Hematopoietic multipotent progenitor cell (in vitro differentiated cells): ENCODE measurements at places on chromosomes 7 and 10. TPM values are rescaled to one million over a fixed set of nuclear protein-coding genes. Genes with fewer than 3 reads are reported as not detected.

GRCh38 chr10:126599949-126600682 is 70.4 kb downstream of the C10orf90 start:
- DNase-seq = no peak

Gene HOXA1
- 0.27 TPM for total RNA-seq

GRCh38 chr7:48033922-48034321 is 1.4 kb upstream of the C7orf57 start:
- DNase-seq = no peak

DNA sequence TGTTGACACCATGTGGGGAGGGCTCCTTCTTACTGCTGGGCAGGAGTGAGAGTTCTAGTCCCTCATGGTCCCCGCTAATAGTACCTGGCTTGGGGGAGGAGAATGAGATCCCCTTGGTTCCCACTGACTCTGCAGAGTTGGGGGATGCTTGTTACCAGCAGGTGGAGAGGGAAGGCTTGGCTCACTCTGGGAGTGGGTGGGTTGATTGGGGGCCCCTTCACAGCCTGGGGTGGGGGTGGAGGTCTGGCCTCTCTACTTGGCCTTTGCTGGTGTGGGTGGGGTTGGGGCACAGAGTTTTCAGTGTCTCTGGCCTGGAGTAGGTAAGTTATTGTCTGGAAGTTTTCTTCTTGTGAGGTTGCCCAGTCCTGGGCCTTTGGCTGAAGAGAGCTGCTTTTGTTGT is 31.9 kb downstream of the ADCY1 start:
- no peak for DNase-seq

DNA sequence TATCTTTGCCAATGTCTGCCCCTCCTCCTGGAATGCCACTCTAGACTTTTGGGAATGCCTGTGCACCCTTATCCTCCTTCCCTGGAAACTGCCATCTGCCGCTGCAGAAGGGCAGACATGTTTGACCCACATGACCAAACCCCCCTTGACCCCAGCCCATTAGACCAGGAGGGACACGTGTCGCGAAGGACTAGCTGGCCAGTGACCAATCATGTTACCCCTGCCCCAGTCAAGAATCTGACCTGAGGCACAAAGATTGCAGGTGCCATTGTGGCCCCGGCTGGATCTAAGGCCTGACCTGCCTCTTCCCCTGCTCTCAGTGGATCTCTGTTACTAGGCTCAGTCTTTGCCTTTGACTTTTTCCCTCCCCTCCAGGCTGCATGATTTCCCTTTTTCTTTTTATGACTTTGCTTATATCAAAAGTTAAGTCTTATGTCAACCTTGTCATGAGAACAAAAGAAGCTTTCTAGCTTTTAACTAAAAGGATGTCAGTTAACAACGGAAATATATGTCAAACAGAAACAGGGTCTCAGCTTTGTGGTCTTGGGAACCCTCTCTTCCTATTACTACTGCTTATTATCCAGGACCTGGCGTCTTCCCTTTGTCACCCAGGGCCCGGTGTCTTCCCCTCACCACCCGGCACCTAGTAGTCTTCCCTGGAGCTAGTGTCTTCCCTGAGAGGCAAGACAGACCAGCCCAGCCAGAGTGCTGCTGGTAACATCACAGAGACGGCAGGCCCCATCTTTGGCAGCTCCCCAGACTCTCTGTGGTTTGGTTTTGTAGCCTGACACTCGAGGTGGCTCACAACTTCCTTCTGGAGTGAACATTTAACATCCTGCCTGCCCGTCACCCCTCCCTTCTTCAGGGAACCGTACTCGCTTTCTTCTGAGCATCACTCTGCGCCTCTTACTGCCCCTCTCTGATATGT is 24.4 kb upstream of the PPIF start:
- DNase-seq = peak; percentile 95

Gene COL28A1
- total RNA-seq = under 0.01 TPM

DNA sequence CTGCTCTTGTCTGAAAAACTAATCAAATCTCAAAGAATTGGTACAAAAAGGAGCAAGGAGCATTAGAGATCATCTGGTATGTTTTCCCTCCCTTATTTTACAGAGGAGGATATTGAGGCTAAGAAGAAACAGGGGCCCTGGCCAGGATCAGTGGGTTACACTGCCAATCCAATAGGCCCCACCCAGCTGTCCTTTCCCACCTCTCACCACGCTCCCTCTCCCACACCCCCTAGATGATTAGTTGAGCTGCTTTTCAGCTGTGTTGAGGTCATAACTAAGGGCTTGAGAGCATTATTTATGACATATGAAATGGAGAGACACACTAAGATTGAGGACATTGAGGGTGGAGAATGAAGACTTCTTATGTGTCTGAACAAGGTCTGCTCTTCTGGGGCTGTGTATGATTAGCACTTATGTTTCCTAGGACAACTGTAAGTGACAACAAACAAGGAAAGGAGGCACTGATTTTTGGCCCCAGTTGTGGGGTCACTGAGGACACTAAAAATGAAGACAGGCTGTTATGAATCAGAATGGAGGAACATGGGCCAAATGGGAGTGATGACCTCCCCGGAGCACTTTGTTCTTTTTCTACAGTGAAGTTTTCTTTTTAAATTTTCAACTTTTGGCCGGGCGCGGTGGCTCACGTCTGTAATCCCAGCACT is 26.5 kb downstream of the VWA2 start:
- no peak for DNase-seq

- no peak for DNase-seq
Measured at GRCh38 chr10:114623661-114624294, 34.3 kb downstream of the ABLIM1 start.

Gene DENND2A
- total RNA-seq = not detected

DNA sequence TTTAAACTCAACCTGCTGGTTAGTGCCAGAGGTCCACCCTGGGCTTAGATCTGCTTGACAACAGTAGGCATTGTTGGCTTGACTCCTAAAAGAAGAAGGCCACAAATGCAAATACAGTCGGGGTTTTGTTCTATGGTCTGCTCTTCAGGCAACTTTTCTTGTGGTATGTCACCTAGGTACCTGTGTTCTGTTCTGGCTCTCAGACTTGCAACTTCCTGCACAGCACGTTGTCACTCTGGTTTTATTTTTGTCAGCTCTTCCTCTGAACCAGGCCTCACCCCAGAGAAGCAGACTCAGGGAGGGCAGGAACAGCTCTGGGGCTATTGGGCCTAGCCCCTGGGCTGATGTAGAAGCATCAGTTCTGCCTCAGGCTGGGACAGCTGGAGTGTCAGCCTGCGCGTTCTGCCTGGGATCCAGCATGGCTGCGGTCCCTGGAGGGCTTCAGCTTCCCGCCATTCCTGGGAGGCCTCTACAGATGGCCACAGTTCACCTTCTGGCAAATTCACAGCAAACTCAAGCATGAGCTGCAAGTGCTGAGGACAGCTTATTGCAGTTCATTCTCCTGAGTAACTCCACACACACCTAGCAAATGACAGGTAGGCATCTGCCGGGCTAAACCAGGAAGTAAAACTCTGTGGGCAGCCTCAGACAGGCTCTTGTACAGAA is 11.0 kb upstream of the PDCD4 start:
- DNase-seq = no peak

GRCh38 chr10:96176985-96177384 is 46.9 kb downstream of the ZNF518A start:
- no peak for DNase-seq

DNA sequence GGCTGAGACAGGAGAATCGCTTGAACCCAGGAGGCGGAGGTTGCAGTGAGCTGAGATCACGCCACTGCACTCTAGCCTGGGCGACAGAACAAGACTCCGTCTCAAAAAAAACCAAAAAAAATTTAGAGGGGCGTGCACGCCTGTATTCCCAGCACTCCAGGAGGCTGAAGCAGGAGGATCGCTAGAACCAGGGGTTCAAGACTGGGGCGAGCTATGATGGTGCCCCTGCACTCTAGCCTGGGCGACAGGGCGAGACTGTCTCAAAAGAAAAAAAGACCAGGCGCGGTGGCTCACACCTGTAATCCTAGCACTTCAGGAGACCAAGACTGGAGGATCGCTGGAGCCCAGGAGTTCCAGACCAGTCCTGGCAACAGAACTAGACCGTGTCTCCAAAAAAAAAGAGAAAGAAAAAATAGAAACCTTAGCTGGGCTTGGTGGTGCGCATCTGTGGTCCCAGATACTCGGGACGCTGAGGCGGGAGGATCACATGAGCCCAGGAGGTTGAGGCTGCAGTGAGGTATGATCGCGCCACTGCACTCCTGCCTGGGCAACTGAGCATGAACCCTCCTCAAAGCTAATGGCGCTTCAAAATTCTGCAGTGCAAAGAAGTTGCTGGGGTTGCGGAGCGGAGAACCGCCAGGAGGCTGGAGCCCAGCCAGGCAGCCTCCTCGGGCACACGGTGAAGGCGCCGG is 382 bp upstream of the MBLAC1 start:
- no peak for DNase-seq

GRCh38 chr10:100972904-100973535 is 3.7 kb downstream of the SEMA4G start:
- no peak for DNase-seq

GRCh38 chr10:43203448-43204041 is 63.3 kb downstream of the RASGEF1A start:
- DNase-seq = no peak

DNA sequence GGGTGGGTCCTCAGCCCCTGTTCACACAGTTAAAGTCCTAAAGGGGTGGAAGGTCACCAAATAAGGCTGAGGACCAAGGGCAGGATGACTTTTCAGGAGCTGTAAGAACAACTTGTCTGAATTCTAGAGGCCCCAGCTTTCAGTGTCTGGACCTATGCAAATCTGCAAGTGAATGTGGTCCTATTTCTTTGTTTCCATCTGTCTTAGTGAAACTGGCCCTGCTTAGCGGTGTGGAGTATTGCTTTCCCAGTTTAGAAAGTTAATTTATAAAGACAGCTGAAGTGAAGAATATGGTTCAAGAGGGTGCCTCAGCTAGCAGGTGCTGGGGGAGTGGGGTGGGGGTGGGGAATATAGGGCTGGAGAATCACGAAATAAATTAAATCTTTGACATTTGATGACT is 40.1 kb downstream of the HHEX start:
- no peak for DNase-seq

Gene MKI67
- total RNA-seq = 2.4 TPM

- no peak for DNase-seq
Measured at GRCh38 chr10:127009366-127009765, 104.1 kb downstream of the DOCK1 start.

- no peak for DNase-seq
Measured at GRCh38 chr10:49615213-49615612, 1.4 kb downstream of the CHAT start.

- DNase-seq = no peak
Measured at GRCh38 chr7:130491841-130492522, at the start of gene MEST. Gene MEST, plus strand, starts transcription at chr7:130492085. Its CDS starts 229 bp downstream, at chr7:130492314.
